ENCODE measurements at places on chromosomes 4 and X.

GRCh38 chr4:11293866-11294265 is 134.8 kb downstream of the HS3ST1 start:
- DNase-seq = no peak

DNA sequence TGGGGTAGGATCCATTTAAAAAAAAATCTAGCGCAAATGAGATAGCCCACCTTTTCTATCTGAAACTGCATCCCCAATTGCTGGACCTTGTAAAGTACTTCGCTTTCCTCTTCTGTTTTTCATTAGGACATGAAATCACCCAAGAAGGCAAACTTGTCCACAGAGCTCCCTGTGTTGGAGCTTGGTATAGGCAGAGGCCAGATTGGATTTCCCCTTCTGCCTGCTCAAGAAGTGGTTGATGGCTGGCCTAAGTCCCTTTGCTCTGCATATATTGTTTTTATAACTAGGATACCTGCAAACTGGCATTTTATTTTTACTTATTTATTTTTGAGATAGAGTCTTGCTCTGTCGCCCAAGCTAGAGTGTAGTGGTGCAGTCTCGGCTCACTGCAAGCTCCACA is 28.4 kb downstream of the RNF4 start:
- DNase-seq = no peak

DNA sequence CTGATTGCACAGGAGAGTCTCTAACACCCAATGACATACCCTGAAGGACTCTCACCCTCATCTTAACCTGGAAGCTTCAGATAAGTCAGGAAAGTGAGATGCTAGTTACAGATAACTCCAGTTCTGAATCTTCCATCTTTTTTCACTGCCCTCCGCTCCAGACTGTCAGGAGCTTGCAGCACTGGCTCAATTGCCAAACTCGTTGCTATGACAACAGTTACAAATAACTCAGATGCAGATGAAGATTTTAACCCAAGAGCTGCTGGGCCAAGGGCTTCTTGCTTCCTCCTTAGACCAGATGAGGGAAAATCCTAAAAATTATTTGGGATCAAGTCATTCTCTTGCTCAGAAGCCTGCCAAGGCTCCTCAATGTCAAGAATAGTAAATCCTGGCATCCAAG is 109.1 kb upstream of the HUWE1 start:
- peak; percentile 36 for DNase-seq

DNA sequence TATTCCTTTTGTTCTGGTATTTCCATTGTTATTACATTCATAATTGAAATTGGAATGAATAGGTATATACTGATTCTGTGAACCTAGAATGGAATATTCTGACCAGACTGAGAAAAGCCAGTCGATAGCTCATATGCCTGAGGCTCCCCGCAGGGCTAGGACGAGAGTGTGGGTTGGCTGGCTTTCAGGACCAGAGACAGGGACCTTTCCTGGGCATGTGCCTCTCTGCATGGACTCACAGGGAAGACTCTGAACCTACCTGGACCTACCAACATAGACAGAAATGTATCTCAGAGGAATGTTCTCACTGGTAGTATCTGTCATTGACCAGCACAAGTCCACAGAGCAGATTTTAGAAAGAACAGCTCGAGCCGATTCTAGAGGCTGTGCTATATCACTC is 214.6 kb downstream of the FRMPD4 start:
- no peak for DNase-seq

- DNase-seq = no peak
Observed at GRCh38 chr4:89257376-89257775, 50.2 kb downstream of the GPRIN3 start.
